ENCODE measurements at places on chromosomes 5 and 9. TPM values are rescaled to one million over a fixed set of nuclear protein-coding genes. Genes with fewer than 3 reads are reported as not detected.

- DNase-seq: no peak
Observed at GRCh38 chr5:163506095-163506457, 657 bp downstream of the MAT2B start.

DNA sequence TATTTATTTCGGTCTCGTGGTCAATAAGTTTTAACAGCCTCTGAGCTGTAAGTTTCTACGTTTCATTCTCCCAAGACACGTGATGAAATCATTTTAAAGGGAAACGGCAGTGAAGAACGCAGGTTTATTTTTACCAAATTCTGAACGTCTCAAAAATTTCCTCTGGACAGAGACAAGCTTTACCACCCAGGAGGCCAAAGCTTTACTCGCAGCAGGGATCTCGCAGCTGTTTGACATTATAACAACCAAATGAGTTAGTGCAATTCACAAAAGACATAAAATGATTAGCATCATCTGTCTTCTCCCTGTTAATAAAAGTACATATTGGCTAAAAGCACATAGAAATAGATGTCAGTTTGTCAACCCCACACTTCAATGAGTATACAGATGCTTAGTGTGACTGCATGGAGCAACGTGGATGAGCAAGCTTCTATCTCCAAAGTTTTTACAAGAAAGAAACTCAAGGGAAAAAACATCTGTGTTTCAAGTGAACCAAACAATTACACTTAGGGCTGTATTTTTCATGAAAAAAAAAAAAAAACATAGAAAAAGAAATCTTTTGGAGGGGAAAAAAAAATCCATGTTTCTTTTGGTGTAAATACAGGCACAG is 2.5 kb downstream of the SEMA5A start:
- peak; percentile 62 for DNase-seq

DNA sequence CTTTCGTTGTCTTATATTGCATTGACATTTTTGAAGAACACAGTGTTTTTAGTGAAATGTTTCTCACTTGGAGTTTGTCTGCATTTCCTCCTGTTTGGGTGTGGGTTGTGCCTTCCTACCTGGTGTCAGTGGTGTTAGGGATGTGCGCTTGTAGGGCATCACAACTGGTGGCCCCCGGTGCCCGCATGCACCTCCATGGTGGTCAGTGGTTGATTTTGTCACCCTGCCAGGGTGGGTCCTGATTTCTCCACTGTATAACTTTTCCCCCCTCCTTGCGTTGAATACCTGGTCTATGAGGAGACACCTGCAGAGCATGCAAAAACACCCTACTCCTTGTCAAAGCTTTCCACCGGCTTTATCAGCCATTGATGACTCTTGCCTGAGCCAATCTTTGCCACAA is 132.9 kb downstream of the BARX1 start:
- DNase-seq: no peak

DNA sequence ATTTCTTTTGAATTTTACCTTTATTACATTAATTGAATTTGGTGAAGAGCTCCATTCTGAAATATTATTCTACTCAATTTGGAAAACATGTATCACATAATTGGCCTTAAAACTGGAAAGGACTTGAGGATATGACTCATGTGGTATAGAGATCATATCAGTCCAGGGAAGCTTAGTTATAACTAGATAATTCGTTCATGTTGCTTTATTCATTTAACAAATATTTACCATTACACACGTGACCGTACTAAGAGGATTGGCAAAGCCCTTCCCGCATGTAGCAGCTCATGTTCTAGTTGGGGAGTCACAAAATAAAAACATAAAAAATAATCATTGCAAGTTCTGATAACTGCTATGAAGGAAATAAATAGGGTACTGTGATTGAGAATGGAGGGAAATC is 1816.5 kb downstream of the MAT2B start:
- no peak for DNase-seq

Gene RETREG1
- total RNA-seq: 1.7 TPM

Gene EQTN
- total RNA-seq: not detected
